ENCODE measurements at places on chromosomes 11 and 22.

GRCh38 chr11:66282468-66283455 lies 4.8 kb downstream of the CNIH2 start:
- DNase-seq: peak; percentile 99

DNA sequence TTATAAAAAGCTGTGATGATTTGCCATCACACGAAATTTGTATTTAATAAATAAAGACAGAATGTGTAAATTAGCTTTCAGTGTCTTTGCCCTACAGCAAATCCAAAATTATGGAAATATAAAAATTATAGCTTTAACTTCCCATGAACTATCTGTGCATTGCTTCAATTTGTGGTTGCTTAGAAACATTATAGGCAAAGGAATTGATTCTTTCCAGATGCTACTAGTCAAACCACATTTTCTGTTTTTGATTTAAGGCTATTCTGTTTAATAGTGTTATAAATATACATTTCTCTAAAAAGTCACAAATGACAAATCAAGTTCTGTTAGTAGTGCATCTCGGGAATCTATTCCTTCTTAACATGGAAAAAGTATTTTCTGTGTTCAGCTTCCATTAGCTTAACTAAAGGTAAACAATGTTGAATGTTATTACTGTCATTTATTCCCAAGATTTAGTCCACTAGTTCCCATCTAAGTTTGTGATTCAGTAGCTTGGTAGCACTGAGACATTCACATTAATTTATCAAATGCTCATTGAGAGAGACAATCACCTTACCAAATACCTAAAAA lies 1086.3 kb upstream of the CCDC90B start:
- DNase-seq: no peak

DNA sequence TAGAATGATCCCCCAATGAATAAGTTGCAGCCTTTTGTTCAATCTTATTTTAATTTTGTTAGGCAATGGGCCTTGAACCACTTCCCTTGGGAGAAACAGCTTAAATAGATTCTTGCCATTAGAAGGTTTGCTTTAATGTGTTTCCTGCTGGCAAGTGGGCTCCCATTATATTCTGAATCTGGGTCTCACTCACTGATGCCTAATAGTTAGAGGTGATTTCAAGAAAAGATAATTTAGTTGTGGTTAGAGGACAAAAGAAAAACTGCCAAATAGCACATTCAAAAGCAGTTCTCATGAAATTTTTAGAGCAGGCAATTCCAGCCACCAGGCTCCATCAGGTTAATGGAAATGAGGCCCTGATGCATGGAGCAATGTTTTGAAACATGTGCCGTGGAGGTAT lies 362.6 kb upstream of the CHORDC1 start:
- DNase-seq: no peak

DNA sequence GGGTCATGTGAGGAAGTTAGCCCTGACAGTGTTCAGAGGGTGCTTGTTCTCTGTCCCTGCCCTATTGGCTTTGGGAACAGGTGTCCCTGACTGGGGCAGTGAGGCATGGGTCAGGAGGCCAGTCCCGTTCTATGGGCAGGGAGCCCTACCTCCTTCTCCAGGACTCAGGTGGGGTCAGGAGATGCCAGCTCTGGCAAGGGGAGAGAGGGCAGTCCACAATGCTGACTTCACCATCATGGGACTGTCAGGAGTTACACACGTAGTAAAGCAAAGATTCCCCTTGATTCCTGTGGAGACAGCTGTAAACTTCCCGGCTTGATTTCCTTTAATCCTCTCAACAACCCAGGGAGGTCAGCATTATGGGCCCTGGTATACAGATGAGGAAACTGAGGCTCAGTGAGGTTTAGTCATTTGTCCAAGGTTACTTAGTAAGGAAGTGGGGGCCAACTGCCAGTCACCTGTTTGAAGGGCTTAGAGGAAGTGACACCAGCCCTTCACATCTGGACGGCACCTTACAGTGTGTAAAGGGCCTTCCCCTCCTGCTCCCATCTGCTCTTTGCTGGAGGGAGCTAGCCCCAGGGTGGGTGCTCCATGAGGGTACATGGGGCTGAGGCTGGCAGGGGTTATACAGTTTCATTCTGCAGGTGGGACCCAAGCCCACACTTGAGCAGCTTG lies 11.9 kb downstream of the MICALL1 start:
- no peak for DNase-seq

DNA sequence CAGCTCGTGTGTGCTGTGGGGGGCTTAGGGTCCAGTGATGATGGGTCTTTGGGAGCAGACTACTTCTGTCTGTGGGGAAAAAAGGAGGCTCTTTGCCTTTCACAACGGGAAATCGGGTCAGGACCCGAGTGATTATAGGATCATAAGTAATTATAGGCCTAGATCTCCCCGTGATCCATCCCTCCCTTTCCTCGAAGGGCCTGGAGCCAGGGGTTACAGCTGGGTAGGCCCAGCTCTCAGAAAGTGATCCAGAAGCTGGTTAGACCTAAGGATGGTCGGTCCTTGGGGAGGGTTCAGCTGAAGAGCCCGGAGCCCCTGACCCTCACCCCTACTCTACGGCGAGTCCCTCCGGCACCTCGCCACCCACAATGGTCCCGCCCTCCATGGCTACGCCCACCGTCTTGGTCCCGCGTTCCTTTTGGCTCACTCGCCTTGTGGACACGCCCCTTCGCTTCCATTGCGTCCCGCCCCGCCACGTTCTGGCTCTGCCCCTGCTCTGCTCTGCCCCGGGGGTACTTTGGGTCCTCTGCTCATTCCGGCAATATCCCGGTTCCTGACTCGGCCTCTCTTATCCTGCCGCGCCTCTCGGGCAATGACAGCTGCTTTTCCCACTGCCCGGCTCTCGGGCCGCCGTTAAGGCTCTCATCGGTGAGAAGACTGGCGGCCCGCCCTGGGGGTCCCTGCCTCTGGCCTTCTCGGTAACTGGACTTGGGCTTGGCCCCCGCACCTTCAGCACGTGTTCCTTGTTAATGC lies 5.0 kb downstream of the IGSF22 start:
- DNase-seq: peak; percentile 89

GRCh38 chr11:27055065-27055682 lies 14.6 kb downstream of the BBOX1 start:
- peak; percentile 39 for DNase-seq

GRCh38 chr22:20580179-20580578 lies 72.8 kb downstream of the MED15 start:
- DNase-seq: no peak

- DNase-seq: no peak
These were observed 29.0 kb downstream of the CTSC start for GRCh38 chr11:88308576-88308975.

GRCh38 chr11:75578977-75579376 lies 16.9 kb downstream of the SERPINH1 start:
- DNase-seq: peak; percentile 65

DNA sequence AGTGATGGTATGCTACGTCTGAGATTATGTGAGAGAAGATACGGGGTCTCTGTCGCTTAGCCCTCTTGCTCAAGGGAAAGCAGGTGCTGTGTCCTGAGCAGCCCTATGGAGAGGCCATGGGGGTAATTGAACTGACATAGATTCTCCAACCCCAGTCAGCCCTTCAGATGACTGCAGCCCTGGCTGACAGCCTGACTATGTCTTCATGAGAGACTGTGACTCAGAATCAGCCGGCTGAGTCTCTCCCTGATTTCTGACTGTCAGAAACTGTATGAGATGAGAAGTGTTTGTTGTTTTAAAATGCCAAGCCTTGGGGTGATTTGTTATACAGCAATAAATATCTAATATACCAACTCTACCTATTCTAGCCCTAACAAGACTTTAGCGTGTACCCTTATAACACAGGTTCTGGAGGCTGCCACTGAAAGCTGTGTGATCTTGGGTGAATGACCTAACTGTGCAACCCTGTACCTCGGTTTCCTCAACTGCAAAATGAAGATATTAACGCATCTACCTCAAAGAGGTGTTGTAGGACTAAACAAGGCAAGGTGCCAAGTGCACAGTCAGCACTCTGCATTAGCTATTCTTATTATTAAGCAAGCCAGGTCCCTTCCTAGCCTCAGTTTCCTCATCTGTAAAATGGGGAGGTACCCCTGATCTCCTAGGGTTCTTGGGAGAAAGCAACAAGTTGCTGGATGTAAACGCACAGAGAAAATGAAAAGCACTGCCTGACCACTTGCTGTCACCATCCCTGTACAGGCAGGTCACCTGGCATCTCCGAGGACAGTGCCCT lies 24.9 kb downstream of the SLC43A1 start:
- no peak for DNase-seq

GRCh38 chr11:95149651-95150364 lies 60.2 kb downstream of the ENDOD1 start:
- no peak for DNase-seq

DNA sequence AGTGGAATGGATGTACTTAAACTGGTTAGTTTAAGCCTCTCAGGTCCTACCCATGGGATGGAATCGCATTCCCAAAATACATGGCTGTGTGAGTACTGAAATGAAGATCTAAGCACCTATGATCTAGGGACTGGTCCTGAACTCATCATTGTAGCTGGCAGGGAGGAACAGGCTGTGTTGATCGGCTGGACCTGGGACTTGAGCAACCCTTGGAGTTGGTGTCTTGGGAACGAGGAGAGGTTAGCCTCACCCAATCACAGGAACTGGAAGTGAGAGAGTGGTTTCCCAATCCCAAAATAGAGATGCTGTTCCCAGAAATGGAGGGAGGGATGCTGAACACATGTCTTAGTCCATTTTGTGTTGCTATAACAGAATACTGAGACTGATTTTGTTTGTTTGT lies 16.4 kb upstream of the ASCC2 start:
- DNase-seq: no peak

- no peak for DNase-seq
These were observed 237.6 kb upstream of the CCDC179 start for GRCh38 chr11:23097891-23098290.

GRCh38 chr22:28231441-28231840 lies 312.4 kb upstream of the PITPNB start:
- no peak for DNase-seq

DNA sequence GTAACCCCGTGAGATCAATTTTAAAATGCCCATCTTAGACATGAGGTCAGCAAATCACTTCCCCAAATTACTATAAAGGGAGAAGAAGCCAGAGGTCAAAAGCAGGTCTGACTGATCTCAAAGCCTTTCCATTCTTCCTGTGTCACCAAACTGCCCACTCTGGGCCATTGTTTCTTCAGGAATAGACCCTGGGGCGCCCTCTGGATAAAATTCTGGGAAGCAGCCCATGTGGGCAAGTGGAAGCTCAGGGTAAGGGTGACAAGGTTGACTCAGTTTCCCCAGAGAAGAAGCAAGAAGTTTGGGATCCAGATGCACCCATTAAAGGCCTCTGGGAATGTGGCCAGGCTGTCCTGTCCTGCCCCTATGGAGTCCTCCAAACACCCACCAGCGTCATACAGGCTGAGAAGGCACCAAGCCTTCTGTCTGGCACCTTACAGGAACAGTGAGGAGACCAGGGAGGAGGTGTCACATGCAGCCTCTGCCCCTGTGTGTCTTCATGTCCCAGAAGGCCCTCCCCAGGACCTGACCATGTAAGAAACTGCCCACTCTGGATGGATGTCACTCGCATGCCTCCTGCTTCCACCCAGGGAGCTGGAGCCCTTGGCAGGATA lies 50.1 kb downstream of the CHST1 start:
- DNase-seq: no peak

DNA sequence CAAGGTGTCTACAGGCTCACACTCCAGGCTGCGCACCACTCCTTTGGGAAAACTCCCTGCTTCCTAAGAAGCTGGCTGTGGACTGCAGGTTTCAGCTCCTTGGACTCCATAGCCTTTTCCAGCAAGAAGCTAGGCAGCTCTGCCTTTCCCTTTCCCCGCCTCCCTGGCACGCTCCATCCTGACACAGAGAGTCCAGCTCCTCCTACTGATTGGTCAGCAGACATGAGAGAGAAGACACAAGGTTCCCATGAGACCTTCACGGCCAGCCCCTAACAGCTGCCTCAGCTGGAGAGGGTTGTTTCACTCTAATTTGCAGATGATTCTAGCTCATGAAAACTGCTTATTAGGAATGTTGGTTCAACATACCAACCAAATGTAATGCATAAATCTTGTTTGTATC lies 27.6 kb downstream of the TENM4 start:
- DNase-seq: peak; percentile 90

- no peak for DNase-seq
These were observed 35.1 kb downstream of the TP53I11 start for GRCh38 chr11:44915621-44916020.
